ENCODE measurements at places on chromosomes 6 and 20.

- no peak for DNase-seq
These were observed 12.2 kb downstream of the BPIFA2 start for GRCh38 chr20:33180169-33180568.

- no peak for DNase-seq
These were observed 805.5 kb upstream of the SLC35B3 start for GRCh38 chr6:9240861-9241260.

- DNase-seq = no peak
These were observed 46.3 kb upstream of the BCAS1 start for GRCh38 chr20:54116550-54117235.

GRCh38 chr6:109512271-109512817, 29.3 kb upstream of the ZBTB24 start:
- DNase-seq = no peak

- DNase-seq = no peak
These were observed 175.8 kb downstream of the GMPR start for GRCh38 chr6:16414205-16414604.

DNA sequence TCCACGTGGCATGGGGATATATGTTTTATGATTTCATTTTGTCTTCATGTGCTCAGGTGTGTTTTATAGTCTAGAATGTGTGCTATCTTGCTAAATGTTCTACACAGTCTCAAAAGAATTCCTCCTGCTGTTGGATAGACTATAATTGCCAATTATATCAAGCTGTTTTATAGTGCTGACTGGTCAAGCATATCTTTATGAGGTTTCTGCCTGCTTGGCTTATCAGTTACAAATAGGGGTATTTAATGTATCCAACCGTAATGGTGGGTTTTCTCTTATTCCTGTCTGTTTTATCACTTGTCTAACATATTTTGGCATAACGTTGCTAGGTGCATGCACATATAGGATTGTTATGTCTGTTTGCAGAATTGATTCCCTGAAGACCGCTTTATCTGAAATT, 201.3 kb downstream of the EYS start:
- DNase-seq = no peak

DNA sequence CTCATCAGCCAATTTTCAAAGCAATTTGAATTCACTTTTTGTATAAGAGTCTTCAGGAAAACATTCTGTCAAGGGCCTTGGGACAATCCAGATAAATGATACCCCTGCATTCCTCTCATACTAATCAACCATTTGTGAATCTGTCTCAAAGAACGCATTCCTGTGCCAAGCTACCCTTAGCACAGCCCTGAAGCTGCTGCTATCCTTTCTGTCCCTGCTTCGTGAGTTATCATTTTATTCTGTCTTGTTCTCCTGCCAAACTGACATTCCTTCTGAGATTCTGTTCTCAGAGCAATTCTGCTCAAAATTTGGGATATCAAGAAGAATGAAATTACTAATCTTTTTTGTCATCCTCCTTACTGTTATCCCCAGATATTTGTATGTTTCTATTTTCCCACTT, 213.9 kb upstream of the STXBP5 start:
- DNase-seq = no peak

GRCh38 chr6:72622094-72622940, 453 bp downstream of the KCNQ5 start:
- DNase-seq = peak; percentile 45

- DNase-seq = no peak
These were observed 19.0 kb downstream of the RNF24 start for GRCh38 chr20:3996399-3996798.

DNA sequence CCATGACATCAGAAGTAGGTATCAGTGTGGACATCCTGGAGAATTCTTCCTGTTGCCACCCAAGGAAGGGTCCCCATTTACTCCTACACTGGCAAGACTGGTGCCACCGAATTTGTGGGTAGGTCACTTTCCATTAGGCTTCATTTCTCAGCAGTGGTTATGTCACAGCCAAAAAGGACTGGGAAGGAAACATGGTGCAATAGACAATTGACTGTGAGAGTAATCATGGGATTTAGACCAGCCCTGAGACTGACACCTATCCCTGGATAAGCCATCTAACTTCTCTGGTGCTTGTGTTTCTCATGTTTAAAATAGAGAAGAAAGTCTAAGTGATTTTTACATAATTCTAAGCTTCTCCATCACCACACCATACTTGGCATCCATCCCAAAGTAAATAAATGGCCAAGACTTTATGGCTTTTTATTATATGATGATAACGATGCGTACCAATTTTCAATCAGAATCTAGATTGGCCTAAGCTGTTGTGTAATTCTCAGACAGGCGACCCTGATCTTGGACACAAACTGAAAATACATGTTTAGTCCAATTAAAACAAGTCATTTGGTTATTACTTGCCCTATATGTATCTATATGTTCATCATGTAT, 10.2 kb downstream of the SMPDL3A start:
- no peak for DNase-seq

DNA sequence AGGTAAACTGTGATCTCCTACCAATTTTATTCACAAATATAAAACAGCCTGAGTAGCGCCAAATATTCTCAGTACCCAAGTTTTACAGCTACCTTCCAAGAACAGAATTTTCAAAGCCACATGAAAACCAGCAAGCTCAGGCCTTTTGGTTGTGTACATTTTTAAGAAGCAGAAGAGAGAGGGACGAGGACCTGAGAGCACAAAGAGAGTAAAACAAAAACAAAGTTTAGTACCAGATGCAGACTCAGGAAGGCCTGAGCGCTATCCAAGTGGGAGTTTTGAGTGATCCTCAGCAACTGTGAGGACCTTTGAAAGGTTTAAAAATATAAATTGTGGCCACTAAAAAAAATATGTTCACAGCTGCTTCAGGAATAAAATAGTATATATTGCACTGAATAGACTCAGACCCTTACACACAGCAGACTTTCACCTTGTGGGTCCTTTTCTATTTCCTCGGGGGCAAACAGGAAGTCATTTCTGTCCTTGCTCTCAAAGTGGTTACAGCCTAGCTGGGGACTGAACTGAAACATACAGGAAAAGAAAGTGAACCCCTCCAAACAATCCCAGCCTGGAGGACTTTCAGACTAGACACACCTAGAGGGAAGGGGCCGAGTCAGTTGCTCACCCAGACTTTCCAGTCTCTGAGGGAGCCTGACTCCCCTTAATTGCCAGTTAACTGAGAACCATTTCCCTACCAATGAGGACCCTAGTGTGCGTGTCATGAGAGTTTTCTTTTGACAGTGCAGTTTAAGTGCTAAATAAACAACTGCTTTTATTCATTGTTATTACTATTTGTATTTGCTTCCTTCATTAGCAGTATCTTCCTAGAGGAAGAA, 48.5 kb upstream of the NT5E start:
- DNase-seq = no peak

- DNase-seq = peak; percentile 44
These were observed 50.7 kb upstream of the CD83 start for GRCh38 chr6:14066782-14067406.

DNA sequence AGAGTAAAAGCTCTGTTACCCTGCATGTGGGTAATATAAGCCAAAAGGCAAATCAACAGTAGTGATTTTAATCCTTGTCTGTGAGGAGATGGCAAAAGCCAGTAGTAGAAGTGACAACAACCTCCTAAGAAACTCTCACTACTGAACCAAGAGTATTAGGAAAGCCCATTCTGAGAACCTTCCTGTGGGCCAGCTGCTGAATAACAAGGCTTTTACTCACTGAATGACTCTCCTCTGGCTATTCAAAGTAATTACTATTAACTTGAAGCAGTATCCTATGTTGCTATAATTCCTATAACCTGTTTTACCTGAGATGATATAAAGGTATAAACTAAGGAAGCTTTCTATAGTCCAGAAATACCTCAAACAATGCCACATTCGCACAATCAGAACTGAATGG, 55.1 kb downstream of the CHD6 start:
- no peak for DNase-seq

DNA sequence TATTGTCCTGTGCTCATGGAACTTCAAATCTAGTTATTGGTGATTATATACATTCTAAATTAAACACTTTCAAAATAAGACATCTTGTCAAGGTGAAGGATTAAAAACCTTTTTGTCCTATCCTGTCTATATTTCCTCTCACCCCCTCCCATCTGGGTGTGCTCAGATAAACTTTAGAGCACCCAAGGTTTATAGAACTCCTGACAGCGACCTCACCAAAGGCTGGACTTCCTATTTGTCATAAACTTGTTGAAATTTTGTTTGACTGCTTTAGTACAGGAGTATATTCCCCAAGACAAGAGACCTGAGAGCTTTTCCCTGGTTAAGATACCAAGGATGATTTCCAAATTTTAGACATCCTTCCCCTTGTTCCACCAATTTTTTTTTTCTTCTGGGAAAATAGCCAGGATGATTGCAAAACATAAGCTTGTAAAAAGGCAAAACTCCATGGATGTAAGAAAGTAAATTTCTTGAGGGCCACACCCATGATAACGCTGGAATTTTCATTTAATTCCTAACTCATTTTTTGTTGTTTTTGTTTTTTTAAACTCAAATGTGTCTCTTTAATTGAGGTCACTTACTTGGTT, 33.0 kb downstream of the CARMIL1 start:
- DNase-seq = no peak

DNA sequence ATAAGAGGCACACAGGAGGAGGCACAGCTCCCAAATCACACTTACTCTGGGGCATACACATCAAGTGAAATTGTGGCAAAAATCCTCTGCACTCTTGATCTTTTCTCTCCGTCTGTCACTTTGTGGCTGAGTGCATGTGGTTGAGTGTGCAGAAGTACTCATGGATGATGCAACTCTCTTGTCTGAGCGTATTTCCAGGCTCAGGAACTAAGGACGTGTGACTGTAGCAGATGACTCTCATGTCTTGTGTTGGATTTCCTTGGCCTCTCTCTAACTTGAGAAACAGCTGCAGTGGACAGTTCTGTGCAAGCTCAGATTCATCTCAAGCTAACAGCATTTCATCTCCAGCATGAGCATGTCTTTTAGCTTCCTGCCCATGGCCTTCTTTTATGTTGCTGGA, 245.4 kb upstream of the FLRT3 start:
- DNase-seq = no peak

DNA sequence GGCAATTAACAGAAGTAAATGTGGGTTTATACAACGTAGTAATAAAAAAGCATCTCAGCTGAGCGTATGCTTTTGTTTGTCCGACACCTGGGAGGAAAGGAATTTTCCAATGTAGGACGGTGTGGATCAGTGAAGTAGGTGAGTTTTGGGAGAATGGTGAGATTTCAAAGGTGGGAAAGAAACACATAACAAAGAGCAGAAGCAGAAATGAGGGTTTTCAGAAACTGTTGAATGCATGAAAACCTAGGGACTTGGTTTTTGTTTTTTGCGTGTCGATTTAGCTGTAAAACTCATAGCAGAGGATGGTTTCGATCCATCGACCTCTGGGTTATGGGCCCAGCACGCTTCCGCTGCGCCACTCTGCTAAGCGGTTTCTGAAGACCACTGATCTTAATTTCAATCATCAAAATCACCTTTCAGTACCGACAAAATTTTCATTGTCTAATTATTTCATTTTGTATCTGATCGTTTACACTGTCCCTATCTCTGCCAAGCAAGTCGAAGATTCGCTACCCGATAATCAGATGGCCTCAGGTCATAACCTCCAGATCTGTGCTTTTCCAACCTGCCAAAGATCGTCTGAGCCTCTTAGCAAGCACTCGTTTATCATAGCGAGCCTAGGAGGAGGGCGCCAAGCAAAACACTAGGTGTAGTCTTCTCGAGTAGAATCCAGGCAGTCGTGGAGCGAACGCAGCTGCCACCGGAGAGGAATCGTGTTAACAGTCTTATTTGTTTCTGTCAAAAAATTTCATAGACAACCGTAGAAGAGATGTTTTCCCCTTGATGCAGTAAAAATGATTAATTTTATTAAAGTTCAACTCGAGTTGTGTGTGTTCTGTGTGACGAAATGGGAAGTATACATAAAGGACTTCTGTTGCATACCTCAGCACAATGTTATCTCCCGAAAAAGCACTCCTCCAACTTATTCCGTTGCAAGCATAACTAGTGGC, 20.9 kb upstream of the POM121L2 start:
- DNase-seq = peak; percentile 22

DNA sequence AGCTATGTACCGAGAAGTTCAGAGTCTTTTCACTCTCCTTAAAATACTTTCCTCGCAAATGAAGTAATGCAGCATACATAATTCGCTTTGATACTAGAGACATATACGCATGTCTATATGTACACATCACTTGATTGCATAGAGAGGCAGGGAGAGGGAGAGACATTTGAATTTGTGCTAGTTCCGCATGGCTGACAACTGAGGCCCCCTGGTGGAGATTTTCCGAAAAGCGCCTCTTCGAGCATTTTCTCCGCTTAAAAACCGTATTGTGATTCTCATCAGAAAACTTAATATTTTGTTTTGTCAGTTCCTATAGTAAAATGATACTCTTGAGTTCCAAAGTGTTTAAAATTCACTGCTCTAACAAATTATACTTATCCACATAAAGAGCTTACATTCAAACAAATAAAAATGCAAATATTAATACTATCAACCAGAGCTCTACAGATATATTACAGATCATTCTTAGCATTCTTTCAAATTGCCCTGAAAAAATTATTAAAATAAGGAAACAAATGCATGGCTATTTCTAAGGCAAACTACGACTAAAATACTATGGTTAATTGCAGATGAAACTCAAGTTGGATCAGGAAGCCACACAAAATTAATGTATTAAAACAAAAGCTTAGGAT, 637 bp downstream of the MYLK4 start:
- DNase-seq = peak; percentile 60

DNA sequence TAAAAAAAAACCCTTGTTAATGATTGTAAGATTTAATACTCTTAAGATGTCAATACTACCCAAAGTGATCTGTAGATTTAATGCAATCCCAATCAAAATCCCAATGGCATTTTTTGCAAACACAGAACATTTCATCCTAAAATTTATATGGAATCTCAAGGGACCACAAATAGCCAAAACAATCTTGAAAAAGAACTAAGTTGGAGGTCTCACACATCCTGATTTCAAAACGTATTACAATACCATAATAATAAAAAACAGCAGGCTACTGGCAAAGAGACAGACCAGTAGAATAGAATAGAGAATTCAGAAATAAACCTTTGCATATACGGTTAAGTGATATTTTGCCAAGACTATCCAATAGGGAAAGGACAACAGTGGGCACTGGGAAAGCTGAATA, 331.9 kb upstream of the JARID2 start:
- no peak for DNase-seq

DNA sequence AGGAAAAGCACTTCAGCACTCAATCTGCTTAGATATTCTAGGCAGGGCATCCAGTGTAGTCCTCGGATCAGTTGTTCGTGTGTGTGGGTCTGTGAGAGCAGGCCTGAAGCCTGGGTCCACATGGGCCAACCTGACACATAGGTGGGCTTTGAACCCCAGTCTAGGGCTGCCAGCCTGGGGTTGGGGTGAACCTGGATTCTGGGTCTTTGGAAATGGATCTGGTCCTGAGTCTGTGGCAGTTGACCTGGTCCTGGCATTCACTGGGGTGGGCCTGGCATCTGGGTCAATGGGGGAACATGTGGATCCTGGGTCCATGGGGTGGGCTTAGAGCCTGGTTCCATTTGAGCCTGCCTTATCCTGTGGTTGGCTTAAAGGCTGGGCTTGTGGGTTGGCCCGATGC, 492.6 kb upstream of the MAN1A1 start:
- no peak for DNase-seq

All from CD4-positive, alpha-beta T cell treated with Interleukin-6 at 100 ng/mL for 8 hours (primary cell).